Stimulated activated CD8-positive, alpha-beta memory T cell treated with anti-CD3 and anti-CD28 coated beads, Interleukin-4, amount 100 ng/mL, for 48 hours (primary cell): ENCODE measurements at places on chromosomes 1 and 21.

DNA sequence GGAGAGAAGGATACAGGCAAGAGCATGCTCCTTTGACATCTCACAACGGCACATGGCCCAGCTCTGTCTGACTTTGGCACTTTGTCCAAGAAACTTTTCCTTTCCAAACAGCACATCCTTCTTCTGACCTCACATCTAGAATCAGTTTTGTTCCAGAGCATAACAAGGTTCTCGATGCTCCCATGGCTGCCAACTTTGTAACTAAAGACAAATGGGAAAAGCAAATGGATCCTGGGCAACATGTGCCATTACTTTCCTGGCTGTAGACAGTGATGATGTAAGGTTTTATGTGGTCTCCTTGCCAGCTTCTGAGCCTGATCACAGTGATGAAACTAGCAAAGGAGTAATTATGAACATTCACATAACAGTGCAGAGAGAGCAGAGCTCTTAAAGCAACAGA is 171.8 kb upstream of the C1orf87 start:
- DNase-seq: no peak

GRCh38 chr1:237119091-237119490 is 77.1 kb downstream of the RYR2 start:
- no peak for DNase-seq

DNA sequence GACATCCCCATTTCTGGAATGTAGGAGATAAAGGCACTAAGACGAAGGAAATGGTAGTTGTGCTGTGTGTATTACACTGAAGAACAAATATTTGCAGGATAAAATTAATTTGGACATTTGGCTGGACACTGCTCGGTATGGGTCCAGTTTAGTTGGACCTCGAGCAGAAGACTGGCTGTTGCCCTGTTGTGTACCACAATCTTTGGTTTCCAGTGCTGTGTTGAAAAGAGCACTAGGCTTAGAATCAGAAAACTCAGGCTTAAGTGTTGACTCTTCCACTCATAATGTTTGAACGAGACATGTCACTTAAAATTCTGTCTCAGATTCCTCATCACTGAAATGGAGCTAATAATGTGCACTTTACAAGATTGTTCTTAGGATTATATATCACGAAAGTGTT is 1.2 kb upstream of the ARPC5 start:
- DNase-seq: no peak

DNA sequence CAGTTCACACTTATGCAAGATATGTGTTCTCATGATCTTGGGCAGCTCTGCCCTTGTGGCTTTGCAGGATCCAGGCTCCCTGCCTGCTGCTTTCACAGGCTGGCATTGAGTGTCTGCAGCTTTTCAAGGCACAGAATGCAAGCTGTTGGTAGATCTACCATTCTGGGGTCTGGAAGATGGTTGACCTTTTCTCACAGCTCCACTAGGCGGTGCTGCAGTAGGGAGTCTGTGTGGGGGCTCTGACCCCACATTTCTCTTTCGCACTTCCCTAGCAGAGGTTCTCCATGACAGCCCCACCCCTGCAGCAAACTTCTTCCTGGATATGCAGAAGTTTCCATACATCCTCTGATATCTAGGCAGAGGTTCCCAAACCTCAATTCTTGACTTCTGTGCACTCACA is 500.5 kb downstream of the BRINP3 start:
- DNase-seq: no peak

GRCh38 chr1:2231532-2232254 is 3.6 kb downstream of the SKI start:
- peak; percentile 85 for DNase-seq

- DNase-seq: no peak
Measured at GRCh38 chr1:66415866-66416265, 118.1 kb upstream of the SGIP1 start.

- DNase-seq: no peak
Measured at GRCh38 chr1:216919060-216919970, 196.1 kb upstream of the ESRRG start.

DNA sequence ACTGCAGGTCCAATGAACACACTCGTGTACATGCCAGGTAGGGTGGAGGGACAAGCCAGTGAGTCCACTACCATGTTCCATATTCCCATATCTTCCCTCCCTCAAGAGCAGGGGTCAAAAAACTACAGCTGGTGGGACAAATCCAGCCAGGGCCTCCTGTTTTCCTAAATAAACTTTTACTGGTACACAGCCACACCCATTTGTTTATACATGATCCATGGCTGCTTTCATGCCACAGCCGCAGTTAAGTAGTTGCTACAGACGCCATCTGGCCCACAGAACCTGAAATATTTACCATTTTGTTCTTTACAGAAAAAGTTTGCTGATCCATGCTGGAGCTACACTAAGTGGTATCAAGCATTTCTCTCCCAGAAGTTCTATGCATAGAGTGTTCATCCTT is 42.4 kb downstream of the CASQ2 start:
- no peak for DNase-seq

DNA sequence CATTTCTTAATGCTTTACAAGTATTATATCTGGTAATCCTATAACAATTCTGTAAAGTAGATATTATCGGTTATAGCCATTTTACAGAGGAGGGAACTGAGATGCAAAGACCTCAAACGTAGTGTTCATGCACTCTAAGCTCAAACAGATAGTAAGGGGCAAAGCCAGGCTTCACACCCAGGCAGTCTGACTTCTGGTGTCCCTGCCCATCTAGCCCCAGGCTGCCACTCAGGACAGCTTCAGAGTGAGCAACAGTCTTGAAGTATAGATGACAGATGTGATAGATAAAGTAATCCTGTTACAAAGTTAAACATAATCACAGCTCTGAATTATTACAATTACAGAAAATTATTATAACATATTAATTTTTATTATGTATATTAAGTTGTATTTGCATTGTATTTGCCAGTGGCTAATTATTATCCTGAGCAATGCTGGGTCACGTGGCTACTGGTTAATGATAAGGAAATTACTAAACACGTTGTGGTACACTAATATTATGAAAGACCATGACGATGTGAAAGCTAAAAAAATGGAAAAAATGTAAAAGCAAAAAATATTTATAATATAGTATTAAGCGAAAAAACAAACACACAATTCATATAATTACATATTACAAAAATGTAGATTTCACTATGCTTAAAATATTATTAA is 6.1 kb upstream of the TRAF3IP3 start:
- DNase-seq: no peak

- DNase-seq: no peak
Measured at GRCh38 chr21:34078915-34079314, 5.5 kb downstream of the MRPS6 start.

DNA sequence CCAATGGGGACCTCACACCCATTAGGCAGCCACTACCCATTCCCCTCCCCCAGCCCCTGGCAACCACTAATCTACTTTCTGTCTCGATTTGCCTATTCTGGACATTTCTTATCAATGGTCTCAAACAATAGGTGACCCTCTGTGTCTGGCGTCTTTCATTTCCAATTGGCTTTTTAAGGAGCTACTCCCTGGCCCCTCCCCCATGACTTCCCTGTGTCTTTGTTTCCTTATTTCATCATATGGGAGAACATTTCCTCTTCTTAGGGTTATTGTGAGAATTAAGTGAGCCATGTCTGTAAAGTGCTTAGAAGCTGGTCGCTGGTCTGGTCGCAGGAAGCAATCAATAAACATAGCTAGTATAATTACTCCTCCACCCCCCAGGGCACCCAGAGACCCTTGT is 80.9 kb downstream of the SPSB1 start:
- DNase-seq: no peak

DNA sequence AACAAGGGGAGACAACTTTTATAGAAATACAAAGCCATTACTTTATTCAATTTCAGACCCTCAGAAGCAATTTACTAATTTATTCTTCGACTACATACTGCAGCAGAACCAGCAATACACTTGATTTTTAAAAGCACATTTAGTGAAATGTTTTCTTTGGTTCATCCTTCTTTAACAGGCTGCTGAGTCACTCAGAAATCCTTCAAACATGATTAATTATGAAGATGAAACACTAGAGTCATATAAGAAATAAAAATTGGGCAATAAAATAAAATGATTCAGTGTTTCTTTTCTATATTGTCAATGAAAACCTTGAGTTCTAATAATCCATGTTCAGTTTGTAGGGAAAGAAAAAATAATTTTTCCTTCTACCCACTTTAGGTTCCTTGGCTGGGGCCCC is 47.0 kb downstream of the CHML start:
- no peak for DNase-seq

DNA sequence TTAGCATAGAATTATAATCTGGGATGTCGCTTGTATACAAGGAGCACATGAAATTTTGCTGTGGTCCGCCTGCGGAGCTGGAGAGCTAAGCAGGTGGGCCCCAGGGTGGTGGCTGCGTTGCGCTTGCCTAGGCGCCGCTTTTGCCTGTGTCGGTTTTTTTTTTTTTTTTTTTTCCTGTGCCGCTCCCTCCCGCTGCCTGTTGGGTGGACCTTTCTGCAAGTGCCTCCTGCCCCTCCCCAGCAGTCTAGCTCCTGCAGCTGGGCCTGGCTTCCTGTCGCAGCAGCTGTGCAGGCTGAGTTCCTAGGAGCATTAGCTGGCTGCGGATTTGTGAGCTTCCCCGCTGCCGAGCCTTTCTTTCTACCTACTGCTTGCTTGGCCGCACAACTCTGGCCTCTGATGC is 20.6 kb downstream of the PYHIN1 start:
- DNase-seq: no peak

DNA sequence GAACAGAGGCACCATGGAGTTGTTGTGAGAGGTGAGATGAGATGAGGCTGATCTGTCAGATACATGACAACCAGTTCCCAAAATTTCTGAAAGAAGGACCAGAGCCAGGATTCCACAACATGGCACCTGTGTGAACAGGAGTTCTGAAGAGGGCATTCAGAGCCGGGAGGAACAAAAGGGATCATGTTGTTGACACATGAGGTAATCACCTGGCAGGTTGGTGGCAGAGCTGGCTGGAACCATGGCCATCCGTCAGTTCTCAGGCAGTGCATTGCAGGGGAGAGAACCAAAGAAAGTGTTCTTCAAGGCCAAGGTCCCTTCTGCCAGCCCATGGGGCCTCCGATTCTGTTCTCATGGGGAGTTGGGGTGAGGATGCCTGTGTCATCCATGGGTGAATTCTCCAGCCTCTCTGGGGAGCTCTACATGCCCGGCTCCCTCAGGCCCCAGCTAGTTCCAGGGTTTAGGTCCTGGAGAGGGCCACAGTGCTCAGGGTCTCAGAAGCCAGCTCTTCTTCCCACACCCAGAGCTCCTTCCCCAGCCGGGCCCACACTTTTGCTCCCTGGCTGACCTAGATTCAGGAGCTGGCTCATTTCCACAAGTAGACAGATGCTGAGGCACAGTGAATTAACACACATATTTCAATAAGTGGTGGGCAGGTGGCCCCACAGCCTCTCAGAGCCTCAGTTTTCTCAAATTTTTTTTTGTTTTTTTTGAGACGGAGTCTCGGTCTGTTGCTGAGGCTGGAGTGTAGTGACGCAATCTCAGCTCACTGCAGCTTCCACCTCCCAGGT is 49.1 kb upstream of the CTPS1 start:
- DNase-seq: no peak

GRCh38 chr1:18413541-18414305 is 67.0 kb upstream of the KLHDC7A start:
- DNase-seq: no peak

GRCh38 chr1:67190942-67191341 is 24.7 kb downstream of the IL23R start:
- no peak for DNase-seq

DNA sequence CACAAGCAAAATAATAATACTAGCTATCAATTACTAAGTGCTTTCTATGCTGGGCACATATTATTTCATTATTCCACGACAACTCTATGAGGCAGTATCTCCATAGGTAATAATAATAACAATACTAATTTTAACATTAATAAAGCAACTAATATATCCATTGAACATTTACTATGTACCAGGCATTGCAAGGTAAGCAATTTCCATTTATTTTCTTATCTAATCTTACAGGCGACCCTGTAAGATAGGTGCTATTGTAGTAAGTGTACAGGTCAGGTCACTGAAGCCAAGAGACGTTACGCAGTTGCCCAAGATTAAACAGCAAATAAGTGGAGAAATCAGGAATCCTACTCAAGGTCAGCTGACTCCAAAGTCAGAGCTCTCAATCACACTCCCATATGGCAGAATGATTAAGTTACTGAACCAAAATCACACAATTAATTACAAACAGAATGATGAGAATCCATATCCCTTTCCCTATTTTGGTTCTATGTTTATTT is 198.4 kb downstream of the SLC45A1 start:
- no peak for DNase-seq

DNA sequence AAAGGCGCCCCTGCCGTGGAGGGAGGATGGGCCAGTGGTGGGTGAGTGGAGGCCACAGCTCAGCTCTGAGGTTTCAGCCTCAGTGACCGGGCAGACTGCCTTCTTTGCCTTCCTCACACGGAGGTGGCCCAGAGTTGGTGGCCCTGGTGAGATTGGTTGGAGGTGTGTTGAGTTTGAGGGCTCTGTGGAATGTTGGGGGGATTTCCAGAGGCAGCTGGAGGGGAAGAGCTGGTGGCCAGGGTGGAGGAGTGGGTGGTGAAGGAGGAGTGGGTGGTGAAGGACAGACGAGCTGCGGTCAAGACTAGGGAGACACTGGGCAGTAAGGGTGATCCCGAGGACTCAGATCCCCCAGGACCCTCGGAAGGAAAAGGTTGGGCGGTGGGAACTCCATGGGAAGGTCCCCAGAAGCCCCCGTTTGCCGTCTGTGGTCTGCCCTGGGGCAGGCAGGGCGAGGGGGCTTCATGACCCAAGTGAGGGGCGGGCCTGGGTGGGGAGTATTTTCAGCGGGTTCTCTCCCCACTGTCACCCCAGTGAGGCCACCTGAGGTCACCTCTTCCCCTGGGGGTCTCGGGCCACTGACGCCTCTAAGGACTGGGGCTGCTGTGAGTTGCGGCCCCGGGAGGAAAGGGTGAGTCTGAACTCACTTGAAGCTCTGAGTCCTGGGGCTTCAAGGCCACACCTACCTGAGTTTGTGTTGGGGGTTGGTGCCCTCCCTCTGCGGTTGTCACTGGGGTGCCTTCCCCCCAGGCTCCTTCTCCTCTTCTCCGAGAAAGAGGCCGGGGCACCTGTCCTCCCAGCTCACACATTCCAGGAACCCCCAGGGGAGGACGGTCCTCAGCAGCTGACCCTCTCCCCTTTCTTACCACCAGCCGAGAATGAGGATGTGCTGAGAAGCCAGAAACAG is 22.7 kb upstream of the PIK3CD start:
- peak; percentile 86 for DNase-seq

GRCh38 chr1:187336441-187337168 is 507.9 kb downstream of the PLA2G4A start:
- no peak for DNase-seq

DNA sequence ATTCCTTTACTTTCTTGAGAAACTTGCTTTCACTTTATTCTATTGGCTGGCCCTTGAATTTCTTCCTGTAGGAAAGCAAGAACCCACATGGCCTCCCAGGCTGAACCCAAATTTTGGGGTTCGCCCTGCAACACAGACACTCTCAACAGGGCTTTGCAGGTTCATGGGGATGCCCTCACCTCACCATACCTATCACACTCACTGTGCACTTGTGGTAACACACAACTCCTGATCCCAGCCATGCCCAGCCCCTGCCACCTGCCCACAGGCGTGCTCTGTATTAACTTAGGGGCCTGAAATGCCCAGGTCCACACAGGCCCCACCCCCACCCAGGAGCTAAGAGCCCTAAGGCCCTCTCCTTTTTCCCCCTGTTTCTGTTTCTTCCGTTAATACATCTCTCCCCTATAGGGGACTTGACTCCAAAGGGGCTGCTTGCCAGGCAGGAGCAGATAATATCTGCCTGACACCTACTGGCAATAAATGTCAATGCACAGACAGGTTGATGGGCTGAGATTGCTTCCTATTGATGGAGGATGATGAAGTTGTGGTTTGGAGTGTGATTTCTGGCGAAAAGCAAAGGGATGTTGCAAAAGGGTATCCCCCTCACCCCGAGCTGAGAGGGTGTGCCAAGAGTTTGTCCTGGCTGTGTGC is 171.5 kb downstream of the AJAP1 start:
- DNase-seq: no peak

- DNase-seq: no peak
Measured at GRCh38 chr1:89954401-89954800, 40.5 kb upstream of the ZNF326 start.
